Naive B cell (primary cell): ENCODE measurements at places on chromosomes 1 and 21. TPM values are rescaled to one million over a fixed set of nuclear protein-coding genes. Genes with fewer than 3 reads are reported as not detected.

MFSD2A gene
- polyA plus RNA-seq = 0.65 TPM

IKBKE gene
- polyA plus RNA-seq = 16.0 TPM

TSPAN2 gene
- polyA plus RNA-seq = not detected

CLCA4 gene
- not detected for polyA plus RNA-seq

DNA sequence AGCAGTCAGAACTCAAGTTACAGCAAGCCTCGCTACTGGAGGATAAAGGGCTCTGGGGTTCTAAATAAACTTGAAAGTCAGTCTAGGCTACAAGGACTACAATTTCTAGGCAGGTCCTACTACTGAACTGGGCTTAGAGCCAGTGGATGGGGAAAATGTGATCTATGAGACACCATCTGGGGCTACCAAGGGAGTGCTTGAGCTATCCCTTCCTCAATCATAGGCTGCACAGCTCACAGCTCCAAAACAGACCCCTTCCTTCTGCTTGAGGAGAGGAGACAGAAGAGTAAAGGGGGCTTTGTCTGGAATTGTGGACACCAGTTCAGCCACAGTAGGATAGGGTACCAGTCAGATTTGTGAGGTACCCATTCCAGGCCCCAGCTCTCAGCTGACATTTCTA, 145.8 kb upstream of the SNX7 start:
- H3K27me3 ChIP-seq = no peaks in the 10 kb centered on the region
- peaks cover 7% of the 10 kb centered on the region for H3K36me3 ChIP-seq
- DNase-seq = no peak
- H3K4me3 ChIP-seq = no peak overlapping the region
- H3K4me1 ChIP-seq = no peaks in the 10 kb centered on the region

GRCh38 chr1:13926556-13926955, 226.6 kb downstream of the PRDM2 start:
- no peak overlapping the region for H3K27ac ChIP-seq
- no peak for DNase-seq
- H3K36me3 ChIP-seq = no peaks in the 10 kb centered on the region

DNA sequence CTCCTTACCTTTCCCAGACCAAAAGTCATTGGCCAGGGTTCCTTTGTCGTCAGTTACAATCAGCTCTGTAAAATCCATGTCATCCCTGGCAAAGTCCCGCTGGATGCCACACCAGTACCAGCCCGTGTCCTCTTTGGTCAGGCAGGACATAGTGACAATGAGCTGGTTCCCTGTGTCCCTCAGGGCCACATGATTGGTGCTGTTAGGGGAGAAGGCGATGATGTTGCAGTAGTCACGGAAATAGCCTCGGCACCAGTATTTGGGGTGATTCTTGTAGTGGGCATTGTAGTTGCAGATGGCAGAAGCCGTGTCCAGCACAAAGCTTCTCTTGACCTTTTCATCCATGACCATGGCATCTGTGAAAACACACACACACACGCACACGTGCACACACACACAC, 14.8 kb downstream of the ADORA3 start:
- H3K36me3 ChIP-seq = no peaks in the 10 kb centered on the region
- no peaks in the 10 kb centered on the region for H3K27me3 ChIP-seq
- no peak for DNase-seq
- no peak overlapping the region for H3K4me3 ChIP-seq
- H3K27ac ChIP-seq = no peak overlapping the region

DNA sequence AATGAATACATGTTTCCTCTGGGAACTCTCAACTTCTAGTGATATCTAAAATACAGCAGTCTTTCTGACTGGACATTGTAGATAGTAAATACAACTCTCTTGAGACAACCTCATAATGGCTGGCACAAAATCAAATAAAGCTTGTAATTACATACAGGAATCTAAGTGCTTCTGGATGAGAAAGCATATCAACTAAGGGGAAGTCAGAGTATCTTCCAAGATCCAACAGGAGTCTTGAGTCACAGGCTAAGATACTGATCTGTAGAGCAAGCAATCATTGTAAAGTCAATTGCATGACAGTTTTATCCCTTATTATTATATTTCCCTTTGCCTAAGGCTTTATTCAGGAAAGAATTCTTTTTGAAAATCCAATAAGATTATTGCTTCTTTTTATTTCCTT, 249.9 kb downstream of the LRRIQ3 start:
- H3K4me1 ChIP-seq = no peaks in the 10 kb centered on the region
- H3K27ac ChIP-seq = no peak overlapping the region
- DNase-seq = no peak

GRCh38 chr1:242770366-242770765, 245.9 kb upstream of the PLD5 start:
- H3K4me3 ChIP-seq = no peak overlapping the region
- H3K27ac ChIP-seq = no peak overlapping the region
- no peak for DNase-seq
- no peaks in the 10 kb centered on the region for H3K4me1 ChIP-seq
- H3K36me3 ChIP-seq = peaks cover 6% of the 10 kb centered on the region

DNA sequence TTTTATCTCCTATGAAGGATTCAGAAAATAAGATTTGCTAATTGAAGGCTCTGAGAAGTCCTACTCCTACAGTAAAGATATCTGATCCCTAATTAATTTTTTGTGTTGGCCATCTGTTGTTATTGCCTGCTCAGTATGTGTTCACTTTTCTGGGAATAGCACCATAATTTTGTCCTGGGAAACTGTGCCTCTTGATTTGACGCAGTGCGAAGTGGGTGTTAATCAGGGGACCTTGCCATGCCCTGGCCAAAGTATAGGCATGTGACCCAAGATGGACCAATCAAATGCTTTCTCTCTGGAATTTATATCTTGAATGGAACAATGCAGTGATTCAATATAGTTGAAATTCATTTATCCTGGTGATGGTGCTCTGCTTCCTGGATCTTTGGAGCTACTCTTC, 30.4 kb upstream of the GNG12 start:
- peaks cover 23% of the 10 kb centered on the region for H3K27me3 ChIP-seq
- H3K4me1 ChIP-seq = no peaks in the 10 kb centered on the region
- no peaks in the 10 kb centered on the region for H3K36me3 ChIP-seq
- no peak overlapping the region for H3K27ac ChIP-seq
- H3K4me3 ChIP-seq = no peak overlapping the region

GRCh38 chr1:10900251-10900651, 103.8 kb upstream of the CASZ1 start:
- no peak overlapping the region for H3K4me3 ChIP-seq
- H3K4me1 ChIP-seq = peaks cover 11% of the 10 kb centered on the region
- peaks cover 43% of the 10 kb centered on the region for H3K27me3 ChIP-seq
- H3K27ac ChIP-seq = no peak overlapping the region
- no peak for DNase-seq

GRCh38 chr1:82329226-82329625, 528.5 kb downstream of the ADGRL2 start:
- no peaks in the 10 kb centered on the region for H3K36me3 ChIP-seq
- H3K4me1 ChIP-seq = no peaks in the 10 kb centered on the region
- H3K27me3 ChIP-seq = no peaks in the 10 kb centered on the region
- no peak overlapping the region for H3K27ac ChIP-seq
- no peak for DNase-seq

DNA sequence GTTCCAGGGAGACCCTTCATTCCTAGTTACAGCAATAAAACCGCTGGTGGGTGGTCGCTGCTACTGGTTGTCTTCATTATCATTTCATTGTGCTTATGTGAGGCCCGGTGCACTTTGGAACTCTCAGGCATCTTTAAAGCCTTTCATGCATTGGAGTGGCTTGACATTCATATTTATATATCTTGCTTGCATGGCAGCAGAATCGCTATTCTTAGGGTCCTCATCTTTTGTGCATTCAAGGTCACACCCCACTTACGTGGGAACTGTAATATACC, 110.1 kb downstream of the ZBTB18 start:
- H3K4me1 ChIP-seq = peaks cover 2% of the 10 kb centered on the region
- no peaks in the 10 kb centered on the region for H3K27me3 ChIP-seq
- H3K4me3 ChIP-seq = no peak overlapping the region
- H3K27ac ChIP-seq = no peak overlapping the region
- H3K36me3 ChIP-seq = no peaks in the 10 kb centered on the region
- no peak for DNase-seq

DNA sequence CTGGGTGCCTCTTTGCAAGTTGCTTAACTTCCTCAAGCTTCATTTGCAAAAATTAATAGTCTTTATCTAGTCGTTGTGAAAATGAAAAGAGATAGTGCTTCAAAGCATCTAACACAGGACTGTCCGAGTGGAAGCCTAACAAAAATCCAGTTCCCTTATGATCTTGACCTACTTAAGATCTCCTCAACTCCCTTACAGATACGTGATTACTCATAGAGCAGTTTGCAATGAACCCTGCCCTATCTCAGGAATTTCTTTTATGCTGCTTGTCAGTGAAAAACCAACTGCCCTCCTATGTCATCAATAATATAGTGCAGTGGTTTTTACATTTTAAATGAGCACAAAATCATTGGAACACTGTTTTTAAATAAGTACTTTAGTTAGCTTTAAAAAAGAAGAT, 314.3 kb downstream of the BACH1 start:
- no peaks in the 10 kb centered on the region for H3K27me3 ChIP-seq
- DNase-seq = no peak
- no peaks in the 10 kb centered on the region for H3K4me1 ChIP-seq
- no peak overlapping the region for H3K4me3 ChIP-seq

- H3K4me3 ChIP-seq = no peak overlapping the region
- DNase-seq = no peak
- H3K27ac ChIP-seq = no peak overlapping the region
- H3K36me3 ChIP-seq = no peaks in the 10 kb centered on the region
Measured at GRCh38 chr1:66172272-66172671, 361.7 kb upstream of the SGIP1 start.

GRCh38 chr1:56872597-56872996, 18.0 kb downstream of the C8A start:
- no peak for DNase-seq
- H3K27me3 ChIP-seq = peaks cover 2% of the 10 kb centered on the region
- H3K36me3 ChIP-seq = no peaks in the 10 kb centered on the region
- no peaks in the 10 kb centered on the region for H3K4me1 ChIP-seq
- H3K4me3 ChIP-seq = no peak overlapping the region
- H3K27ac ChIP-seq = no peak overlapping the region

DNA sequence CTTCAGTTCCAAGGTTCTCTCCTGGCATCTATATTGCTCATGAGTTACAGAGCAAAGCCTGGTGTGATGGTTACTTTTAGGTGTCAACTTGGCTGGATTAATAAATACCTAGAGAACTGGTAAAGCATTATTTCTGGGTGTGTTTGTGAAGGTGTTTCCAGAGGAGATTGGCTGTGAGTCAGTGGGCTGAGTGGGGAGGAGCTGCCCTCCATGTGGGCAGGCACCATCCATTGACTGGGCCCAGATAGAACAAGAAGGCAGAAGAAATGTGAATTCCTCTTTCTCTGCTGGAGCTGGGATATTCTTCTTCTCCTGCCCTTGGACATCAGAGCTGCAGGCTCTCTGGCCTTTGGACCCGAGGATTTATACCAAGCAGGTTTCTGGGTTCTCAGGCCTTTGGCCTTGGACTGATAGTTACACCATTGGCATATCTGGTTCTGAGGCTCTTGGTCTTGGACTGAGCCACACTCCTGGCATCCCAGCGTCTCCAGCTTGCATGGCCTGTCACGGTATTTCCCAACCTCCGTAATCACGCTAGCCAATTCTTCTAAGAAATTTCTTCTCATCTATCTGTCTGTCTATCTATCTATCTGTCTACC, 44.5 kb downstream of the B3GALT5 start:
- no peak overlapping the region for H3K4me3 ChIP-seq
- H3K36me3 ChIP-seq = no peaks in the 10 kb centered on the region
- peaks cover 19% of the 10 kb centered on the region for H3K27me3 ChIP-seq
- no peaks in the 10 kb centered on the region for H3K4me1 ChIP-seq
- no peak overlapping the region for H3K27ac ChIP-seq

GRCh38 chr1:19078536-19078935, 122.1 kb upstream of the IFFO2 start:
- no peak overlapping the region for H3K27ac ChIP-seq
- peaks cover 13% of the 10 kb centered on the region for H3K4me1 ChIP-seq
- peaks cover 25% of the 10 kb centered on the region for H3K36me3 ChIP-seq
- no peak overlapping the region for H3K4me3 ChIP-seq
- DNase-seq = no peak

DNA sequence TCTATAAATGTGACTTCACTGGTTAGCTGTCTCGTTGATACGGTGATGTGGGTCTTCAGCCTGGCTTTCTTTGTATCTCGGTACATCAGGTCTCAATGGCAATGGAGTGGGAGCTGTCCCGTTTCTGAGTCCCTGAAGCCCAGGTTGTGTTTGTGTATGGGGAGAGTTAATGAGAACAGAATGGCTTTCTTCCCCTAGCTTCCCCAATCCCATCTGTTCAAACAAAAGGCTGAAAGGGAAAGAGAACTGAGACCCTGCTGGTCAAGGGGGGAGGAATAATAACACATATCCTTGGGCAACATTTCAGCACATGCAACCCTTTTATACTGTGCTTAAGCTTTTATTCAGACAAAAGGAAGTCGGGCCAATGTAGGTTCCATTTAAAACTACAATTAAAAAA, 28.4 kb upstream of the CASQ2 start:
- H3K4me1 ChIP-seq = no peaks in the 10 kb centered on the region
- no peak overlapping the region for H3K27ac ChIP-seq
- no peaks in the 10 kb centered on the region for H3K36me3 ChIP-seq
- H3K4me3 ChIP-seq = no peak overlapping the region
- peaks cover 20% of the 10 kb centered on the region for H3K27me3 ChIP-seq

DNA sequence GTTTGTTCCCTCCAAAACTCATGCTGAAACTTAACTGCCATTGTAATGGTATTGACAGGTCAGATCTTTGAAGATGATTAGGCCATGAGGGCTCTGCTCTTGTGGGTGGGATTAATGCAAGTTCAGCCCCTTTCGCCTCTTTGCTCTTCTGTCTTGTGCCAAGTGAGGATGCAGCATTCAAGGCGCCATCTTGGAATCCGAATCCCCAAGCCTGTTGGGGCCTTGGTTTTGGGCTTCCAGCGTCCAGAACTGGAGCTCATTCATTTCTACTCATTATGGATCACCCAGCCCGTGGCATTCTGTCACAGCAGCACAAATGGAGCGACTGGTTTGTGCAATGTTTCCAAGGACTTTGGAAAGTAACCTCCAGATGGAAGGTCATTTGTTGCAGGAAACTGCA, 5.6 kb downstream of the TTC34 start:
- H3K4me3 ChIP-seq = no peak overlapping the region
- no peak for DNase-seq
- peaks cover 50% of the 10 kb centered on the region for H3K27me3 ChIP-seq
- no peaks in the 10 kb centered on the region for H3K36me3 ChIP-seq
- no peak overlapping the region for H3K27ac ChIP-seq
- H3K4me1 ChIP-seq = no peaks in the 10 kb centered on the region

- H3K36me3 ChIP-seq = no peaks in the 10 kb centered on the region
- H3K27me3 ChIP-seq = no peaks in the 10 kb centered on the region
- DNase-seq = no peak
- peaks cover 12% of the 10 kb centered on the region for H3K4me1 ChIP-seq
- H3K27ac ChIP-seq = no peak overlapping the region
Measured at GRCh38 chr1:6265151-6265550, 4.3 kb upstream of the GPR153 start.
